Smooth muscle cell of the brain vasculature (primary cell): ENCODE measurements at places on chromosomes 2 and 18.
A peak's percentile ranks its signal among the peaks of the same experiment; 100 is the strongest.

DNA sequence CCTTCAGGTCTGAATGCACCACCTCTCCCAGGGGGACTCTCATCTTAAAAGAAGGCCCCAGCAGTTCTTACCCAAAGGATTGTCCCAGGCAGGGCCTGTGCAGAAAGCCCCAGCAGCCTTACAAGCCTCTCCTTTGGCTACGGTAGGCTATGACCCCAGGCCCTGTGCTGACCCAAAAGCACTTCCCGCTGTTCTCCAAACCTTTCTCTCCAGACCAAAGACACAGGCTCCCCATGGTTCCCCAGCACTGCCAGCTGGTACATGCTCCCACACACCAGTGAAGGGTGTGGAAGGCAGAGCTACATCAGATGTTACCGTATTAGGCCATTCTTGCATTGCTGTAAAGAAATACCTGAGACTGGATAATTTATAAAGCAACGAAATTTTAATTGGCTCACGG, 35.4 kb downstream of the LBH start:
- DNase-seq = no peak

DNA sequence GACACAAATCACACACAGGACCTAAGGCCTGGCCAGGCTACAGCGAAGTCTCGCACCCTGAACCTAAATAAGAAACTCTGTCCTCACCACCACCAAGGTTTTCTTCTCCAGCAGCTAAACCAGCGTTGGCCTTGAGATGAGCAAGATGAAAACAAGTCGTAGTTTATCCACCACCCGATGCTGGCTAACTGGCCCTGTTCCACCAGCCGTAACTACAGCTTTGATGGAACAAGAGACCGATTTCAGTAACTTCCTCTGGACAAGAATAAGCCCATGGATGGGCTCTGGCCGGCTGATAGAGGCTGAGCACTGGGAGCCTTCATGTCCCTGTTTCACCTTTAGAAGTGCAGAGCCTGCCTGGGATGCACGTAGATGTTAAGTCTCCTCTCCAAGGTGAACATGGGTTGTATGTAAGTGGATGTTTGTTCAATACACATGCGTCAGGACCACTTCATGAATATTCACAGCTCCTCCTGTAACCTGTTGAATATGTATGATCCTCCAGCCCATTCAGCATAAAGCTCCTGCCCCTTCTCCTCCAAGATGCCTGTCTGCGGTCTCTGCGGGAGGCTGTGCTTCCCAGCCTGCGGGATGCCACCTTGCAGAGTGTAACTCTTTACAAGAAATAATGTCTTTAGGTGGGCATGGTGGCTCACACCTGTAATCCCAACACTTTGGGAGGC, 24.2 kb downstream of the ADI1 start:
- no peak for DNase-seq

GRCh38 chr18:3172097-3172496, 47.7 kb downstream of the MYOM1 start:
- DNase-seq = no peak

GRCh38 chr2:101887328-101887727, 104.4 kb upstream of the IL1R2 start:
- no peak for DNase-seq

DNA sequence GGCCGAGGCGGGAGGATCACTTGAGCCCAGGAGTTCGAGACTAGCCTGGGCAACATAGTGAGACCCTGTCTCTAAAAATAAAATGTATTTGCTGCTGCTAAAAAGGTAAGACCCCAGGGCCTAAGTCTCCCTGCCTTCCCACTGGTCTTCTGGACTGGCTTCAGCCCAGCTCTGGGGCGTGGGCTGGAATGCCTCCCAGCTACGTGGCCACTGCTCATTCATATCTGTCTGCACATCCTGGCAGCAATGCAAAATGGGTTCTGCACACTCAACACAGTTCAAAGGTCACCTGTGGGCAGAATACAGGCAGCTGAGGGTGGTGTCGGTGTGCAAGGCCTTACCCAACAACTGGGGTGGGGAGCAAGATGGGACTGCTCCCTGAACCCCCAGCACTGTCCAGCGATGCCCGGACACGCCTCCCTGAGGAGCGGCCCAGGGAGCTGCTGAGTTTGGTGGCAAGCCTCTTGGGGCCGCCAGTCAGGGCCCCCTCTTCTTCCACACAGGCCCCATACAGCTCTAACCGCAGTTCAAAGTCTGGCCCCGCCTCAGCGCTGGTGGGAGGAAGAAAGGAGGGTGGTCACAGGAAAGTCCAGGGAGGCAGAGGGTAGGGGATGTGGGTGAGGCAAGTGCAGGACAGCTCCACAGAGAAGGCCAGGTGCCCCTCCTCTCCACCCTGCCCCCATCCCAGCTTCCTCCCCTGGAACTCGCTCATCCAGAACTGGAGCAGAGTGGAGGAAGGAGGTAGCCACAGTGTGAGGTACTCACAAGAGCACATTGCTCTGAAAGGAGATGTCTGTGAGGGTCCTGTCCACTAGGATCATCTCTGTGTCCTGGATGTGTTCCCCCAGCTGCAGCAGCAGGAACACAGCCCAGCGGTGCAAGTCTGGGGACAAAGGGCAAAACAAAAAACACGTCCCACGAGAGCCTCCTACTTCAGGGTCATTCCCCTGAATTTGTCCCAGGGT, 8.2 kb downstream of the WDR54 start:
- no peak for DNase-seq

GRCh38 chr2:54396107-54396506, 60.0 kb upstream of the SPTBN1 start:
- DNase-seq = no peak

GRCh38 chr2:179235463-179236108, 29.0 kb downstream of the SESTD1 start:
- DNase-seq = no peak

GRCh38 chr2:160427629-160428404, 65.8 kb downstream of the RBMS1 start:
- DNase-seq = no peak

DNA sequence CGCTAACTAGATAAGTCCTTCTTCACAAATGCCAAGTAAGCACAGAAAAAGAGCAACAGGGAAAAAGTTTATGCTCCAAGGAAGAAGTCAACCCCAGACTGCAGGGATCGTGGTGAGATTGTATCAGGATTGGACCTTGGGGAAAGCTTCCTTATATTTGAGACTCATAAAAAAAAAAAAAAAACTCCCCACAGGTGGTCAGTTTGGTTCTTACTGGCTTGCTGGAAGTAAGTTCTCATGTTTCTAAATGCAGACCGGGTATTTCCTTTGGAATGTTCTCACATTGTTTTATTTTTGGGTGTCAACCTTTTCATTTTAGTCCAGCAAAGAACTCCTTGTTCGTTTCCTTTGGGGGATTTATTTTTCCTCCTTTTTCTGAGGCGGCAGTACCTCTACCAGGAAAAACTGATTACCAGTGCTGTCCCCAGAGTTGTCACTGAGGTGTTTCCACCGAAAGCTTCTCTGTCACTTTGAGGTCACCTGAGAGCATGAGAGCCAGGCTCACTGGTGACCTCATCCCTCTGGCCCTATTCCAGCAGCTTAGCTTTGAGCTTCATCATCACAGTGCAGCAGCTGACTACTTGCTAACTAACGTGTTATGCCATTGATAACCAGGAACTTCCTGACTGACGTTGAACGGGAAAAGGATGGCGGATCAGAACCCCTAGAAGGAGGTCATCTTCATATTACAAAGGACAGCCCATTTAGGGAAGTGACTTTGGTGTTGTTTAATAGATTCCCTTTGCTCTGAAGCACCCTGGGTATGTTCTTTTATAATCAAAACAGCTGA, 16.8 kb upstream of the ATP8B1 start:
- peak; percentile 69 for DNase-seq

GRCh38 chr2:72134997-72135800, 12.5 kb downstream of the CYP26B1 start:
- no peak for DNase-seq

GRCh38 chr2:191382801-191383200, 137.6 kb downstream of the MYO1B start:
- DNase-seq = peak; percentile 69

DNA sequence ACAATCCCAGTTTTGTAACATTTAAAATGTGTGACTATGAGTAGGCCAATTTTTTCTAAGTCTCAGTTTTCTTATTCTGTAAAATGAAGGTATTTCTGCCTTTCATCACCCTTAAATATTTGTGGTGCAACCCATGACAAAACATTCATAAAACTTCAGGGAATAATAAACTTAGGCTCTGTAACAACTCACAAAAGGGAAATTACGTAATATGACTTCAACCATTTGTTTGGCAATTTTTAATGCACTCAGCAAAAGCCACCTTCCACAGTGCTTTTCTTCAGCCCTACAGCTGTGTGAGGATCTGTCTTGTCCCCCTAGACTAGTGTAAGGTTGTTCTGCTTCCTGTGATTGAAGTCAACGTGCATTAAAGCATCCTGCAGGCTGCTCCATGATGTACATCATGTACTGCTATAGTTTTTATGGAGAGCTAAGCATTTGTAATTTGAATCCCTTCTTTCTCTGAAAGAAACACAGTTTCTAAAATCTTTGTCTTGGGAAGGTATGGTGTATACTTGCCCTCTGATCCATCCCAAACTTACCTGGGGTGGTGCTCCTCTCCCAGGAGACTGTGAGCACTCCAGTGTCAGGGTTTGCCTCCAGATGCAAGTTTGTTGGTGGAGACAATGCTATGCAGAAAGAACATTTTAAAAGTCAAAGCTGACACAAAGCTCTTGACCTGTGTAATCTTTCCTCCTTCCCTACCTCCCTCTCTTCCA, 39.1 kb downstream of the FN1 start:
- no peak for DNase-seq

- no peak for DNase-seq
Observed at GRCh38 chr2:28667261-28667660, 84.4 kb upstream of the PPP1CB start.

DNA sequence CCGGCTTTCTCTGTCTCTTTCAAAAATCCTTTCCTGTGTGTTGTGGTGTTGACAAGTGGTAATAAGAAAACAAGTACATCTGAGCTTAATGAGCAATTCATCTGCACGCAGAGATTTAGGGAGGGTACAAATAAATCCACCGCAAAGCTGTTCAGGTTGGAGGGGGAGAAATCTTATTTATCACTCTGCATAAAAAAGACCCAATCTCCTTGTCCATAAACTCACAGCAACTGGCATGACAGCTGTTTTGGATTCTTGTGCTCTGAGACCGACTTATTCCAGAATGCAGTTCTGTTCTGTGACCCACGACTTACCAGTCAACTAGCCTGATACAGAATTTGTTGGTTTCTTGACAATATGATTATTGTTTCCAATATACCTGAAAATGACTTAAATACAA, 380.1 kb downstream of the SOX11 start:
- DNase-seq = no peak

DNA sequence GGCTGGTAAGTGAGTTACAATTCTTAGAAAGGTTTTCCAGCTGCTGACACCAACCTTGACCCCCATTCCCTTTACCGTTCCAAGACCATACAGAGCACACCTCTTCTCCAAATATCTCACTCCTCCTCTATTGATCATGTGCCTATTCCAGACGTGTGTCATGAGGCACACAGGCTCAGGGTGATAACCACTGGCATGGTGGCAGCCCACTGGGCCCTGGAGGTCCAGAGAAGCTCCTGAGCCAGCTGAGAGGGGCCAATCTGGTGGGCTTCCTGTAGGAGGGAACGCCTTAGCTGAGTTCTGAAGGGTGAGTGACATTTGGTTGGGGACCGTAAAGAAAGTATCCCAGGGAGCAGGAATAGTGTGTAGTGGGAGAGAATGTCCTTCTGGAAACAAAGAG, 28.3 kb downstream of the ZAP70 start:
- no peak for DNase-seq

DNA sequence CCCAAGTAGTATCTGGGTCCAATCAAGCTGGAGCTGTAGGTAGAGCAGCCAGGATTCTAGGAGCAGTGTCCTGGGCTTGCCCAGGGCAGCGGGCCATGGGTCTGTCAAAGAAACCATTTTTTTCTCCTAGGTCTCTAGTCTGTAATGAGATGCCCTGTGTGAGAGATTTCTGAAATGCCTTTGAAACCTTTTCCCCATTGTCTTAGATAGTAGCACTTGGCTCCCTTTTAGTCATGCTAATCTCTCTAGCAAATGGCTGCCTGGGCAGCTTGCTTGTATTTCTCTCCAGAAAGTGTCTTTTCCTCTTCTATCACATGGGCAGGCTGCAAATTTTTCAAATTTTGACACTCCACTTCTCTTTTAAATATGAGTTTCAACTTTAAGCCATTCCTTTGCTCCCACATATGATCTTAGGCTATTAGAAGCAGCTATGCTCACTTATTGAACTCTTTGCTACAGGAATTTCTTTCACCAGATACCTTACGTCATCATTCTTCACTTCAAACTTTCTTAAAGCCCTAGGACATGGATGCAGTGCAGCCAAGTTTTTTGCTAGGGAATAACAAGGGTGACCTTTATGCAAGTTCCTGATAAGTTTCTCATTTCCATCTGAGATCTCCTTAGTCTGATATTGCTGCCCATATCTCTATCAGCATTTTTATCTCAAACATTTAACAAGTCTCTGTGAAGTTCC, 890.2 kb upstream of the VRK2 start:
- DNase-seq = no peak

DNA sequence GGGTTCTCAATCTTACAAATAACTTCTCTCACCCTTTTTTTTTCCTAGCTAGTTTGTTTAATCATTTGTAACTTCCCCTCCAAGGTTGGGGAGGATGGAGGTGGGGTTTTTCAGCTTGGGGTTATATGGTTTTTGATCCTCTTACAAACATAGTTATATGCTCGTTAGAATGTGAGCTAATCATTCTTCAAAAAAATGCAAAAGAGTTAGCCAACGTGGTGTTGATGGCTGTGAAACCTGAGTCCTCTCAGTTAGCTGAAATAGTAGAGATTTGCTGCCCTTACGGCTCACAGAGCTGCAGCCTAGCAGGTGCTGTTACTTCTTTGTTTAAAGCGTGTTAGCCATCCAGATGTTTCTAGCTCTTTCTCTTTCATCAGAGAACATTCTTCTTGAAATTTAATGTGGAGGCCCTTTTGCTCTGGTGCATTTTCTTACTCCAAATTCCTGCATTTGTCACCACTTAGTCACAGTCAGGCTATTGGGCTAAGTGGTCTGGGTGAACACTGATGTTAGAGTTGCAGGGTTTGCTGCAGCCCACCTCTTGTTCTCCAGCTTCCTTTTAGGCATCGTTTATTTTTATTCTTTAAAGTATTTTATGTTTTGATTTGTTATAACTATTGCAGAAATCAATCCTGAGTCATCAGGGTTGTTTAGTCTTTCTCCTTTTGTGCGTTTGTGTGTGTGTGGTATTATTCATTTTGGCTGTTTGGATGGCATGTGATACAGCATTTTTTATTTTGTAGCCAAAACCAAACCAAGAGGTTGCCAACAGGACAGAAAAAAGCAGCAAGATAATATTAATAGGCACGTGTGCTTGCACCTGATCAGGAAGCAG, 41.1 kb downstream of the LIMS1 start:
- no peak for DNase-seq

DNA sequence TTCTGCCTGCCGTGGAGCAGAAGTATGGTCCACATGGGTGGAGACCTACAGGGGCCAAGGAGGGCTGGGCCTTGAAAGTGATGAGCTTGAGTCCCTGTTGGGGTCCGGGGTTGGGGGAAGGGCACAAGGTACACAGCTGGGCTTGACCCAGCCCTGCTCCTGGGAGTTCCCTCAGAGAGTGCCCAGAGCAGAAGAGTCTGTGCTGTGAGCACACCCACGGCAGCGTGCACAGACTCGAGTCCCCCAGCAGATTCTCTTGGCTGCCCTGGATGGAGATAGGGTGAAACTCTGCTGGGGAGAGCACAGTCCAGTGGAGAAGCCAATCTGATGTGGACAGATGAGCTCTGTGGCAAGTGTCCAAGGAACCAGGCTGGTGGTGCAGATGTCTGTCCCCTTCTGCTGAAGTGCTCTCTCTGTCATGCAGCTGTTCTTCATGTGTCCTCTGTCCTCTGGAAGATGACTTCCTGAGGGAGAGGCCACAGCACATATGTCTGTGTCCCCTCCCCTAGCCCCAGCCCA, 27.5 kb downstream of the INPP4A start:
- DNase-seq = no peak

- peak; percentile 28 for DNase-seq
Observed at GRCh38 chr2:172484253-172484652, 56.9 kb downstream of the ITGA6 start.
